ENCODE measurements at places on chromosomes 4 and X.
A peak's percentile ranks its signal among the peaks of the same experiment; 100 is the strongest.

GRCh38 chr4:138659812-138660316 lies 355.7 kb upstream of the NOCT start:
- DNase-seq: no peak

- DNase-seq: peak; percentile 86
Measured at GRCh38 chr4:47525154-47525819, 40.2 kb downstream of the ATP10D start.

DNA sequence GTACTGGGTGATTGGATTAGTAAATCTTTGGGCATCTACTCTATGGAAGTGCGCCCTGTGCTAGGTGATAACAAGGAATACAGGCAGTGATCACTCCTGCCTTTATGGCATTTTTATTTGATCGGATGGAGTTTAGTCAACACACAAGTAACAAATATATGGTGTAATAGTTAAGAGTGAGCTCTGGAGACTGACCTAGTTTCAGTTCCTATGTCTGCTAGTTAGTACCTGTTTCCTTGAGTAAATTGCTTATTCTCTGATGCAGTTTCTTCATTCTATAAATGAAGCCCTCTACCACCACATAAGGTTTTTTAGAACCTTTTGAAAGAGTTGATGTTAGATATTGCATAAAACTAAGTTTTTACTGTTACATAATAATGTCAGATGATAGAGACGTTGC lies 134.6 kb downstream of the KDM6A start:
- no peak for DNase-seq

GRCh38 chr4:31139767-31140166 lies 419.6 kb downstream of the PCDH7 start:
- no peak for DNase-seq

DNA sequence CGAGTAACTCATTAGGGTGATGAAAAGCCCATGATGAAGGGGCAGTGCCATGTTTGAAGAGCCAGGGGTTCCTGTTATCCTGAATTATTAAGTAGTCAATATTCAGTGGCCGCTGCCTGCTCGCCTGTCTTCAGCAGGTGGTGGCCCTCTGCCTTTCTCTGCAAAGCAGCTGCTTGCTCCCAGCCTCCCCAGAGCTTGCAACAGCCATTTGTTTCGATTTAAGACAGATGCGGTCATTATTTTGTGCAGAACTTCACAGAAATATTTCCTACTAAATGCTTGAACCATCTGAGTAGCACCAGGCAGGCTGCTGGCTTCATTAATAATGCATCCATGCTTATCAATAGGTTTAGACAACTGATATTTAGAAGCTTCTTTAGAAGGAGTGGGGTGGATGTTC lies 104.3 kb upstream of the TTC29 start:
- DNase-seq: no peak

DNA sequence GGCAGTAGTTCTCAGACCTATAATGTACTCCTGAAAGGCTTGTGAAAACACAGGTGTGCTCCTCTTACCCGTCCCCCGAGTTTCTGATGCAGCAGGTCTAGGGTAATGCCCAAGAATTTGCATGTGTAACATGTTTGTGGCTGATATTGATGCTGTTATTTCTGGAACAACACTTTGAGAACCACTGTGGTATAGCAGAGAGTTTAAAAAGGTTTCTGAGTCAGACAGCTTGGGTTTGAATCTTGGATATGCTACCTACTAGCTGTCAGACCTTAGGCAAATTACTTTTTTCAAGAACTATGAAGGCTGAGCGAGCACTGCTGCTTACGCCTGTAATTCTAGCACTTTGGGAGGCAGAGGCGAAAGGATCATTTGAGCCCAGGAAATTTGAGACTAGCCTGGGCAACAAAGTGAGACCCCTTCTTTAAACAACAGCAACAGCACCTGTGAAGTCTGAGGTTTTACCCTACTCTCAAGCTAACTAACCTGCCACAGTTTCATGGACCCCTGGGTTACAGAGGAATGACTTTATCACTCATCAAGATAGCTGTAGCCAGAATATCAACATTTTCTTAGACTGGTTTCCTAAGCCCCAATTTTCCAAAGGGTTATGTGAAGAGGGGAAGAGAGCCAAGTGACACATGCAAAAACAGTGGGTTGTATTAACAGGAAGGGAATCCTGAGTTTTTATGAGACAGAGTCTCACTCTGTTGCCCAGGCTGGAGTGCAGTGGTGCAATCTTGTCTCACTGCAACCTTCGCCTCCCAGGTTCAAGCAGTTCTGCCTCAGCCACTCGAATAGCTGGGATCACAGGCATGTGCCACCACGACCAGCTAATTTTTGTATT lies 5.1 kb downstream of the AFF1 start:
- no peak for DNase-seq

DNA sequence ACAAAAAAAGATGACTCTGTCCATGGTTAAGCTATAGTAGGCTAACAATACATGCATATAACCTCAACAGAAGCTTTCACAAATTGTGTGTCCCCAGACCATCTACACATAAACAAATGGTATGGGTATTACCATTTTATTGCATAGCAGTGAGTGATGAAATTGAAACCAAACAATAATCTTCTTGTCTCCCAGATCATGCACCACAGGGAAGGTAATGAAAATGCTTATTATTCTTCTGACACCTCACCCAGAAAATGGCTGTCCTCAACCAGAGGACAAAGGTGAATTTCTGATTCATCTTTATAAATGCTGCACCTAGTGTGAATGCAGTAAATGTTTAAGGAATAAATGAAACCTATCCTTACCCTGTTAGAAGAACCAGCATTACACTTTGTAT lies 8.0 kb downstream of the PRSS12 start:
- no peak for DNase-seq

DNA sequence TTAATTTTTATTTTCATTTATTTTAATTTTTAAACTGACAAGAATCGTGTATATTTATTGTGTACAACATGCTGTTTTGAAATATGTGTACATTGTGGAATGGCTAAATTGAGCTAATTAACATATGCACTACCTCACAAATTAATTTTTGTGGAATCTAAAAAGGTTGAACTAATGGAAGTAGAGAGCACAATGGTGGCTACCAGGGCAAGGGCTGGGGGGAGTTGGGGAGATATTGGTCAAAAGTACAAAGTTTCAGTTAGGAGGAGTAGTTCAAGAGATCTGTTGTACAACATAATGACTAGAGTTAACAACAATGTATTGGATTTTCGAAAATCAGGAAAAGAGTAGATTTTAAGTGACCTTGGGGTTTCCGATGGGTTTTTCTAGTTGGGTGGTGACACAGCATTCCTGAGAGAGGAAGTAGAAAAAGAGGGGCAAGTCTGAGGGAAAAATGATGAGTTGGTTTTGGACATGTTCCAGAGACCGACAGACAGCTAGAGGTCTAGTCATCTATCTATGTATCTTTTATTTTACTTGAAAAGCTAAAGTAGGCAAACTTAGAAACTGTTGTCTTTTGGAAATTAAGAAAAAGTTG lies 23.2 kb downstream of the APOO start:
- no peak for DNase-seq

- no peak for DNase-seq
Measured at GRCh38 chrX:129626026-129626425, 28.7 kb downstream of the APLN start.

DNA sequence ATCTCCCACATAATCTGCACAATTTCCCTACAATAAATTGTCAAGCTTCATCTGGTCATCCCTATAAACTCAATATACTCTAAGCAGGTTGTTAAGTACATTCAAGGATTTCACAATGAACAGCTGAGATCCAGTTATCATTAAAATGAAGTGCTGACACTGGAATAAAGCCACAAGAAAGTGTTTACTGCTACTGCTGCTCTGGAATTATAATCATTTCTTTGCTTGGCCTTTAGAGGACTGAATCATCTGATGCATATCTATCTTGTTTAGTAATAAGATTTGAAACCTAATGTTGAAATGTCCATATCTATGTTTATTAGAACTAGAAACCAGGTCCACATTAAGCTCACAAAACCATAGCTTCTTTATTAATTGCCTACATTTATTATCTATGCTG lies 338.6 kb upstream of the ZFP42 start:
- DNase-seq: no peak

- no peak for DNase-seq
Measured at GRCh38 chr4:186693159-186693815, 30.4 kb downstream of the FAT1 start.

DNA sequence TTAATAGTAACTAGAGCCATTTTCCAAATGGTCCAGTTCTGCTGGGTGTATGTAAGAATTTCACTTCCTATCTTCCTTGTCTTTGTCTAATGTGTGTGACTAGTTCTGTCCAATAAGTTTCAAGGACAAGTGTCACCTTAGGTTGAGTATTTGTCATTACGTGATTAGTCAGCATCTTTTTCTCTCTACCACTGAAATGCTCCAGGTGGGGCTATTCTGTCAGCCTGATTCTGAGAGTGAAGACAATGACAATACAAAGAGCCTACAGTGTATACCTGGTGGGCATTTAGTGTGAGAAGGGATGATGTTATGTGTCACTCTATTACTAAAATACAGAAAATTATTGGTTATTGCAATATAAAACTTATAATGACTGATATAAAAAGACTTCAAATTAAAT lies 876.3 kb downstream of the C4orf33 start:
- DNase-seq: no peak

DNA sequence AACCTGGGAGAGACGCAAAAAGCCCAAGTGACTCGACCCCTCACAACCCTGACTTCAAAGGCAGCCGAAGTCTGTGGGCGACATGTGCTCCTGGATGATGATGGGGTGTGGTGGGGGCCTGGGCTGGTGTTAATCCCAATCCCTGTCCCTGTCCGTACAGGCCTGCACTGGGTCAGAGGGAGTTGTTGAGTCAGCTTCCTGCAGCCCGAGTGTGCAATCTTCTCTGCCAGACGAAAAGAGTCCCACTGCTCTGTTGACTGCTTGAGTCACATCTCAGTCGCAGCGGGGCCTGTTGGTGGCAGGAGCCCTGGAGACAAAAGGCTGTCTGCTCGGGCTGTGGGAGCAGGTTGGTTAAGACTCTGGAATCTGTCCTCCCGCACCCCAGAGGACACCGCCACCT lies 10.3 kb downstream of the FAM3A start:
- DNase-seq: no peak

- DNase-seq: no peak
Measured at GRCh38 chr4:117370944-117371668, 285.7 kb upstream of the TRAM1L1 start.

DNA sequence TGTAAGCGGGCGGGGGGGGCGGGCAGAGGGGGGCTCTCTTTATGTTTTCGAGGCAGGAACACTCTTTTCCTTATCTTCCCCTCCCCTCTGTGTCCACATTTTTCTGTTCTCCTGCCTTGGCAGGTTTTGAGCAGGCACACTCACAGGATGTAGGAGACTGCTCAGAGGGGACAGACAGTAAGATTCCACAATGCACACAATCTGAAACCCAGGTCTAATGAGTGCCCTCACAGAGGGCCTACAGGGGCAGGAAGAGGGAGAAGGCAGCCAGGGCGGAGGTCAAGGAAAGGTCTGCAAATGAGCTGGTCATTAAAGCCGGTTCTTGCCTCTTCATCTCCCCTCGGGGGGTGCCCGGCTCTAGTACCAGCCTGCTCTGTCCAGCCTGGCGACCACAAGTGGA lies 106.1 kb upstream of the ATP6AP2 start:
- DNase-seq: no peak

- no peak for DNase-seq
Measured at GRCh38 chrX:45769761-45770582, 569.3 kb upstream of the DIPK2B start.

GRCh38 chr4:147975325-147975724 lies 243.4 kb downstream of the ARHGAP10 start:
- DNase-seq: no peak
